ENCODE measurements at places on chromosomes 5 and 9. TPM values are rescaled to one million over a fixed set of nuclear protein-coding genes. Genes with fewer than 3 reads are reported as not detected.

GRCh38 chr5:180090769-180091546 is 19.4 kb upstream of the RNF130 start:
- DNase-seq: no peak

- no peak for DNase-seq
These were observed 34.4 kb downstream of the FEM1C start for GRCh38 chr5:115510145-115510645.

DNA sequence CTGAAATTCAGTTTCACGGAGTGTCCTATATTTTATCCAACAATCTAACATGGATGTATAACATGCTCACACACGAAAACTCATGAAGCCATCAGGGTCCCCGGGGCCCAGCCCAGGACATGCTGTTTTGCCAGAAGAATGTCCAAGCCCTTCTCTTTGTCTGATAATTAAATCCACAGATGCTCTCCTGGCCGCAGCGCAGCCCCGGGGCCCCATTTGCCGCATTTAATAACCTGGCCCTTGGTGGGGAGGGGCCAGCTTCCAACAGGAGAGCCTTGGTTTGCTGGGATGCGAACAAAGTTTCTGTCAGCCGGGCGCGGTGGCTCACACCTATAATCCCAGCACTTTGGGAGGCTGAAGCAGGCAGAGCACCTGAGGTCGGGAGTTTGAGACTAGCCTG is 30.0 kb downstream of the PLPP7 start:
- no peak for DNase-seq

Gene CBY3
- not detected for total RNA-seq

Gene PCDHB16
- total RNA-seq: 0.03 TPM

DNA sequence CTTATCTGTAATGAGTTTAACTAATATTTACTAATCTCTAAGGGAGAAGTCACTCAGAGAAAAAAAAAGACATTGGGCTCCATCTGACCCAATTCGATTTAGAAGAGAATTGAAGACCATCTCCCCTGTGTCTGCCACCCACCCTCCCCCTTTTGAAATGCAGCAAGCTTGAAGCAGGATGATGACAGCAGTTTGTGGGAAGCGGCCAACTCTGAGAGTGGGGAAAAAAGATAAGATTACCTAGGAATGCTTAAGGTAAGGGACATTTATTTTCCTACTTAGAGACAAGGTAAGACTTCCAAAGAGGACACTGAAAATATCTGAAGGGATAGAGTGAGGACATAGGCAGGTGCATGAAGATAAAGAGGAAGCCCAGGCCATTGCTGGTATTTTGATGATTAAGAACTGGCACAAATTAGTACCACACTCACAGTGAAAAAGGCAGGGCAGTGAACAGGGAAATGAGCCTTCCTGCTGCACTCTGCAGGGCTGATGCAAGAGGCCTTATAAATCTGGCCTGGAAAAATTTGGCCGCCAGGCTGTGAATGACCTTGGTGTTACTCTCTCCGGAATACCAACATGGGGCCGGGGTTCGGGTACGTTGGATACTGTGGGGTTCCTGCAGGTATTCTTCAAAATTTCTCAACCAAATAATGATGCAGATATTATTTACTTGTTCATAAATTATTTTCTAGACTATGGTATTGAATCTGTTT is 42.3 kb downstream of the HTR1A start:
- no peak for DNase-seq

Gene ROR2
- 0.03 TPM for total RNA-seq

Data from HT1080 (cell line).